CD4-positive, CD25-positive, alpha-beta regulatory T cell (primary cell): ENCODE measurements at places on chromosomes 4 and X.

DNA sequence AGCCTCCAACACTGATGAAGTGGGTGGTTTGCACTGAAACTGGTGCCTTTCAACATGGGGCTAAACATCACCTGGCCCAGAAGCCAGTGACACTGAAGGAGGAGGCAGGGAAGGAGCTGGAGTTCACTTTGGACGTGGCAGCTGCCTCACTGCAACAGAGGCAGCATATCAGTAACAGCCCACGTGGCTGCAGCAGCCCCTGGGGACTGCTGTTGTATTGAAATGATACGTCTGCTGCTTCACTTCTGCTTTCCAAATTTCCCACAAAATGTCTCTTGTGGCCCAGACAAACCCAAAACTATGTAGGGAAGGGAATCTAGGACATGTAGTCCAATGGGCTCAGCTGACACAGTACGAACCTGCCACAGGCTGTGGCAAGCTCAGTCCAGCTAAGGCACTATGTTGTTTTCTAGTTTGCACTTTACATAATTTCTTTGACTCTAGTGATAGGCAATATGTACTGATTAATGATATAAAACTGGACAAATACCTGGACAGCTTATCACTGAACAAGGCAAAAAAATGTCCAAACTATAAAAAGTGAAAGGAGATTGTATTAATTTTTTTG is 84.7 kb upstream of the RAPGEF2 start:
- DNase-seq: no peak

DNA sequence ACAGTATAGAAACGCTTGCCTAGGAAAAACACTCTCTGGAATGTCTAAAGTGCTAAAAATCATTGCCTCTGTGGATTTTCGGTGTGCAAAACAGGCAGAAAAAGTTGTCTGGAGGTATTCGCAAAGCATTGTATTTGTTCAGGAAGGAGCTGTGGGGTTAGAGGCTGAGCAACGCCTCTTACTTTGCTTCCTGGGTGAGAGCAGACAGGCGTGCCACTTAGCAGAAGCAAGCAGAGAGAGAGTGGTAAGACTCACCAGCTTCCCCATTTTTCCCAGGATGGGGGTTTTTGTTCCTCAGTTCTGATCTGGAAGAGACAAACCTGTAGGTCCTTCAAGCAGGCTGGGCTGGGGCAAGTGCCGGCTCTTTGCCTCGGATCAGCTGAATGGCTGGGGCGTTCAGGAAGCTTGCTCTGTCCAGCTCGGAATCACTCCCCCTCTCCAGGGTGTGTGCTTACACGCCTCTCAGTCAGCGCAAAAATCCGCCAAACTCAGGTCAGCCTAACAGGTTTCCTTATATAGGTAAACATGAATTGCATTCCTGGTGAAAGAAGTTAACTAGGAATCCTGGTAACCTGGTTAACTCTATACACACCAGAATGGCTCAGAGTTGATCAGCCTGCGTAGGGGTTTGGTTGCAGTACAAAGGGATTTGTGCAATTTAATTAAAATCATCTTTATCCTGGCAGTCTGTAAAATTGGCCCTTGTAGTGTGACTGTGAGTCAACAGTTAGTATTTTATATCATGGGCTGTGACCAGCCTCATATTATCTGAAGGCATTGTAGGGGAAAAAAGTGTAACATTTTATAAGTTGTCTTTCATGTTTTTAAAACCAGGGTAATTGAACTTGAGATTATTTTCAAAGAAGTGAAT is 213.1 kb upstream of the MID1 start:
- DNase-seq: no peak

DNA sequence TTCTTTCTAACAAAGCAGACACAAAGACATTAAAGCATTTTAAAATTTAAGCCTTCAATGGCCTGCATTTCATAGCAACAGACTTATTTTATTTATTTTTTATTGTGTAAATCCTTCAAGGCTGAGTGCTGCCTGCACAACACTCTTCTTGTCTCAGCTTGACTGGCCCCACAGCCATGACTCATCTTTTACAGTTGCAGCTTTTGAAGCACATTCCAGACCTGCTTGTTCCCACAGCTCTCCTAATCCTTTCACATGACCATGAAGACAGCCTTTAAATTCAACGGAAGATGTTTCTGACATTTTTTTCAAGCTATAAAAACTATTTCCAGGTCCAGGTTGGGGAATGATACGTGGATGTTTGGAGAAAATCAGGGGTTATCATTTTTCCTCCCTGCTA is 276.9 kb upstream of the TACR3 start:
- DNase-seq: no peak

- DNase-seq: no peak
Observed at GRCh38 chr4:24477919-24478318, 106.4 kb downstream of the DHX15 start.

- DNase-seq: no peak
Observed at GRCh38 chr4:52987392-52988056, 125.4 kb downstream of the RASL11B start.
